ENCODE measurements at places on chromosomes 2 and 18.

DNA sequence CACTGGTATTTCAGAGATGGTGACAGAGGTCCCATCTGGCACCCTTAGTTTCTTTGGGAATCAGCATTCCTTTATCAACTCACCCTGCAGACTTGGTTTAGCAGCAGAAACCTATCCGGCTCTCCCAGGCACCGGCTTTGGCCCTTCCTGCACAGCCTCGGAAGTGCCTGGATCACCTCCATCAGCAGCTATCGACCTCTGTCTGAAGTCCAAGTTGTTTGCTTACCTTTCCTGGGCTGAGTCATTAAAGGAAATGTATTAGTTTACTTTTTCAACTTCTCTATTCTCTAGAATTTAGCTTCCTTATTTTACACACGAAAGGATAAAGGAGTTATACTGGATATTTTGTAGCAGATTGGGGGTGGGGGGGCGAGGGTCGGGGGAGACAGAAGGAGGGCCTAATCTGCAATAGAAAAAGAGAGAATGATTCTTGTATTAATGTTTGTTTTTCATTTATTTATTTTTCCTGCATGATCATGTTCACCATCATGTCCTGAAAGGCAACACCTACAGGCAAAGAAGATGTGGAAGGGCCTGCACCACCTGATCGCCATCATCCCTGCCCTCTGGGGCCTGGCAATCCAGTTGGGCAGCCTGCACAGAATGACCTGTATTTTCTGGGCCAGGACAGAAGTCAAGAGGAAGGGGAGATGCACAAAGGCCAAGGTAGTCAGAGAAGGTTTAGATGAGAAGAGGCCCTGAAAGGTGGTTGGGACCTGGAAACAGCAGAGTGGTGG is 22.1 kb upstream of the MAT2A start:
- DNase-seq = no peak

DNA sequence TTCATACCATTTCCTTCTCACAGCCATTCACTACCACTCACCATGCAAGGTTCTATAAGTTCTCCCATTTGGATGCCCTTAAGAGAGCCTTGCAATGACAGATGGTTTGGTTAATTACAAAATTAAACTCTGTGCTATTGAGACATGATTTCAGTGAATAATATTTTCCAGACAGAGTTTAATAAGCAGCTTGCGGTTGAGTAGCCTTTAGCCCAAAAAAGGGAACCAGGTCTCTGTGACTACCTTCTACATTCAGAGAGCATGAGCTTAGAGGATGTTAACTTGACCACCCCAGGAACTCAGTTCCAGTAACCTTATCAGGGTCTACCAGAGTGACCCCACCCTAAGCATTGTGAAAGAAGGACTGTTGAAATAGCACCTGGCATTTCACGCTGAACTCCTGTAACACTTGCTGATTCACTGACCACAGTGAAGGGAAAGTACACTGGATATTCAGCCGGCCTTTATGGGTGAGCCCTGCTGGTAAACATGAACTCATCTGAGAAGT is 1173.1 kb upstream of the ZEB2 start:
- DNase-seq = no peak

GRCh38 chr18:47968006-47968676 is 37.7 kb upstream of the SMAD2 start:
- no peak for DNase-seq

- no peak for DNase-seq
Observed at GRCh38 chr2:13638181-13638580, 921.4 kb downstream of the TRIB2 start.

GRCh38 chr2:47014564-47015051 is 99.0 kb upstream of the MCFD2 start:
- peak; percentile 92 for DNase-seq

- DNase-seq = no peak
Observed at GRCh38 chr2:12720278-12720620, 3.5 kb downstream of the TRIB2 start.

DNA sequence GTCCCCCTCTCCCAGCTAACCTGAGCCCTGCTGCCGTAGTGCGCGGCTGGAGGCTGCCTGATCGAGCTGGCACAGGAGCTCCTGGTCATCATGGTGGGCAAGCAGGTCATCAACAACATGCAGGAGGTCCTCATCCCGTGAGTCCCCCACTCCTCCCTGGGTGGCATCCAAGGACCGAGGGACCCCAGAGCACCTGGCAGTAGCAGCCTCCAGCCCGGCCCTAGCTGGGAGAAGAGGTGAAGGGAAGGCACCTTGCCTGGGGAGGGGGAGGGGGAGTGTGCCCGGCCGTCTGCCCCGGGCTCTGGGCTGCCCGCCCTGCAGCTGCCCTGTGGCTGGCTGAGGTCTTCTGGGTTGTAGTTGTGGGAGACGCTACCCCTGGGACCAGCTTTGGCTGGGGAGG is 26.3 kb downstream of the ANO7 start:
- no peak for DNase-seq

DNA sequence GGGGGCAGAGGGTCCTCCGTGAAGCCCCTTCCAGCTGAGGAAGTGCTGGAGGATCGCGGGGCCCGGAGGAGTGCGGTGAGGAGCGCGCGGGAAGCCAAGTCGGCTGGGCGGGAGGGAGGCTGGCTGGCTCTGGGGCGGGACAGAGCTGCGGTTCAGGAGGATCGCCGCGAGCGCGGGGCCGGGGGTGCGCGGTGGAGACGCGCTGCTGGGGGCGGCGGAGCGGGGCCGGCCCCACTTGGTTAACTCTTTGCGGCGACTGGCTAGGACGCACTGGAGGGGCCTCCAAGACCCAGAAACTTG is 464 bp downstream of the CYBRD1 start:
- no peak for DNase-seq

DNA sequence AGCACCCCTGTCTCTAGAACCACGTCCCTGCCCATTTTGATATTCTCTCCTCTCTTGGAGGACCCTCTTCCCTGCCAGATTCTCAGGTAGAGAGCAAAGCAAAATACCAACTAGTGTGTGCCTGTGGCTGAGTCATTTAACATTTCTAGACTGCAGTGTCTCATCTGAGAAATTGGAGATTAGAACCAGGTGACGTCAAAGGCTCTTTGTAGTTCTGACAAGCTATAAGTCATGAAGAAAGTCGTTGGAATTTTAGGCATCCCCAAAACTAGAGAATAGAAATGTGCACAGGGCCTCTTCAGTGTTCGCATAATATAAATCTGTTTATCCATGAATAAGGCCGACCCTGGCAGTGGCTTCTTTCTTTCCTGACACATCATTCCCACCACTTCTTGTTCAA is 74.4 kb upstream of the TANC1 start:
- no peak for DNase-seq

- DNase-seq = no peak
Observed at GRCh38 chr2:81942136-81942680, 1637.7 kb upstream of the LRRTM1 start.

DNA sequence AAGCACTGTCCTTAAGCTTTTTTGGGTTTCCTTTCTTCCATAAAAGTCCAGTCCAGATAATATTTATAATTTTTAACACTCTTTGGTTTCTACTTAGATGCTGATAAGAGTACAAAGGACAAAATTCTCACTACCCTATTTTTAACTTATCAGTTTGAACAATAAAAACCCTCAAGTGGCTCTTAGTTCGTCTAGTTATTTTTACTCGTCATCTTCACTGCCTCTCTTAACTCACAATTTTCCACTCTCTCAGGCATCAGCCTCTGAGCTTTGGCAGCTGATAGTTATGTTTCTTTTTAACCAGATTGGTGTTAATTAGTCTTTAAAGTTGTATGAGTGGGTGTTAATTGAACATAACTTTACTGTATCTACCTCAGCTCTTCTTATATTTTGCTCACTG is 517.1 kb upstream of the SYT4 start:
- DNase-seq = no peak

DNA sequence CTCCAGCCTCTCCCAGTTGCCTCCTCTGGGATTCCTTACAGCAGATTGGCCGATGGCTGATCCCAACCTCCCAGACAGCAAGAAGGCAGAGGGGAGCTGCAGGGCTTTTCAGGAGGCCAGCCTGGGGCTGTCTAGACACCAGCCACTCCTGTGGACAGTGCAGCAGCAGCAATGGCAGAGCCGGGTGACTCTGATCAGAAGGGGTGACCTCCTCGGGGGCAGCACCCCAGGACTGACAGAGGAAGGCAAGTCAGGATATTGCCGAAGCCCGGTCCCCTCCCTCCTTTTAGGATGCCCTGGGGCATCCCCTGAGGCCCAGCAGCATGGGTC is 84.5 kb downstream of the INHBB start:
- DNase-seq = no peak

DNA sequence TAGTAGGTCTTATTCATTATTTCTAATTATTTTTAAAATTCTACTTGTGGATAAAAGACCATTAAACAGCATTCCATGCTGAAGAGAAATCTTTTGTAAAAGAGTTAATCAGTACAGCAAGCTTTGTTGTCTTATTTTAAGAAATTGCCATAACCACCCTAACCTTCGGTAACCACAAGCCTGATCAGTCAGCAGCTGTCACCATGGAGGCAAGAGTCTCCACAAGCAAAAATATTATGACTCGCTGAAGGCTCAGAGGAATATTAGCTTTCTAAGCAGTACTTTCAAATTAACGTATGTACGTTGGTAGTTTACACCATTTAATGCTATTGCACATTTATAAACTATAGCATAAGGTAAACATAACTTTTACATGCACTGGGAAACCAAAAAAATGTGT is 650.5 kb upstream of the LINC00305 start:
- DNase-seq = no peak

DNA sequence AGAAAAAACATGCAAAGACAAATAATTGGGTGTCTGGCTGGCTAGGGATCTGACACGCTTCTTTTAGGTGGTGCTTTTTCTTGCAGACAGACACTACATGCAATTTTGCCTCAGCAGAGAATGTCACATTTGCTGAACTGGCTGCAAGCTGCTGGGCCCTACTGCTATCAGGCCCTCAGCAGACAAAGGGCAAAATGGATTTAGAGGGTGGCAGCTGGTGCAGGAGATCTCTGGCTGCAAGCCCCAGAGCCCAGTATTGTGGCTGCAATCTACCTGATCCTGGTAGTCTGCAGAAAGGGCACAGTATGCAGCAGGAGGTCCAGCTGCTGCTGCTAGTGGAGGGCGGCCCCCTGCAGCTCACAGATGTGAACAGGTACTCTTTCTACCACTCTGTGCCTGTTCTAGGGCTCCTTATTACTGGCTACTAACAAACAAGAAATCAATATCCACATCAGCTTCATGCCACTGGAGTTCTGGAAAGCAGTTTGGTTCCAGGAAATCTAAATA is 796.7 kb upstream of the CELF4 start:
- no peak for DNase-seq

DNA sequence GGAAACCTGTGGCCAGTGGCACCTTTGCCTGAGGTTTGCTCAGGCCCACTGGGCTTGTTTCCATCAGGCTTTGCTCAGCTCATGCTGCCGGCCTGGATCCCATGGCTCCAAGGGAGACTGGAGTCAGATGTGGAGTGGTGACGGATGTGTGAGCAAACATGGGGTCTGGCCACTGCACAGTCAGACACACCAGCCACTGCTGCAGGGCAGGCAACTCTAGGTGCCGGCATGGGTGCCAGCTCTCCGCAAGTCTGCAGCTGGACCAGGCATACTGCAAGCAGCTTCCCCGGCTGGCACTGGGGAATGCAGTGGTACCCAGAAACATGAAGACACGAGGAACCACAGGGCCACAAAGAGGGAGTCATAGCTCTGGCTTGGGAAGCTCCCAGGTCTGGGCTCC is 37.4 kb downstream of the TDRD15 start:
- no peak for DNase-seq

GRCh38 chr2:128520791-128521190 is 202.1 kb upstream of the HS6ST1 start:
- no peak for DNase-seq

GRCh38 chr2:215332872-215333595 is 21.2 kb downstream of the ATIC start:
- no peak for DNase-seq

- no peak for DNase-seq
Observed at GRCh38 chr2:81940266-81940955, 1635.9 kb upstream of the LRRTM1 start.

DNA sequence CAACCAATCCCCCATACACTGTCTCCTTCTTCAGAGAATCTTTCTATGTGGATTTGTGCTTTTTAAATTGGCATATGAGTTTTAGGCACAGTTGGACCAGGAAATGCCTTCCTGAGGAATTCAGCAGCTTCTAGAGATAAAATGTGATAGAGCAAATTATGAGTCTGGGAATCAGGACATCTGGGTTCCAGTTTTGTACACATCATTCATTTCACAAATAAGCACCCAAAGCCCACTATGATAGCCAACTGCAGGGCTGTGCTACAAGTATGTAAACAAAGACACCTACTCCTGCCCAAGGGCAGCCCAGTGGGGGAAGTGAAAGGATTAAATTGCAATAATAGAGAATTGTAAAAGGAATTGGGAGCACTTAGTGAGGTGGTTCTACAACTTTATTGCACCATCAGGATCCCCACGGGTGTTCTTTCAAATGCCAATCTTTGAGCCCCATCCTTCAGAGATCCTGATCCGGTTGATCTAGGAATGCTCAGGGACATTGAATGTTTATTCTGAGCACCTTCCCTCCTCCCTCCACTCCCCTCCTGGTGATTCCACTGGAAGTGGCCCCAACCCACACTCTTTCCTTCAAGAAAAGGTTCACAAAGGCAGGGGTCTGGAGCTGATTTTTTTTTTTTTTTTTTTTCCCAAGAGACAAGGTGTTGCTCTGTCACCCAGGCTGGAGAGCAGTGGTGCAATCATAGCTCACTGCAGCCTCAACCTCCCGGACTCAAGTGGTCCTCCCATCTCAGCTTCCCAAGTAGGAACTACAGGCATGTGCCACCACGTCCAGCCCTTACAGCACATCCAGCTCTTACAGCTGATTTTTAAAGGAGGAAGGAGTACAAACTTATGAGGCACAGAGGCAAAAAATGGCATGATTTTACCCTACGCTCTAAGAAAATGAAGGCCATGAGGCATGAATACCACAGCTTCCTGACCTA is 11.1 kb upstream of the KCMF1 start:
- no peak for DNase-seq

DNA sequence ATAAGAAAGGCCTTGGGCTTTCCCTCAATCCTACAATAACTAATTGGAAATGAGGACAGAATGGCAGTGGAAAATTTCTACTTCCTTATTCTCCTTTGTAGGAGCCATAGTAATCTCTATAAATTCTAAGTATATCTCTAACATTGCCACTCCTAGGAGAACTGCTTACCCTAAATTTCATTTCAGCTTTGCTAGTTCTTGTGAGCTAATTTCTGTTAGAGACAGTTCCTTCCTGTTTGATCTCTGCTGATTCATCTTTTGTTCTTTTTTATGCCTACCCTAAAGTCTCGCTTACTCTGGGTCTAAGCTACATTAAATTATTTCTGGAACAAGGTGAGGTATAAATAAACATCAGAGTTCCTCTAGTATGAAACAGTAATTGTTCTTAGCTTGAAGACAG is 25.7 kb downstream of the ABHD3 start:
- no peak for DNase-seq
